NCI-H2107 (cell line): ENCODE measurements at places on chromosomes 3 and 15.

GRCh38 chr3:50819882-50820281, 145.2 kb downstream of the DOCK3 start:
- no peak for DNase-seq

DNA sequence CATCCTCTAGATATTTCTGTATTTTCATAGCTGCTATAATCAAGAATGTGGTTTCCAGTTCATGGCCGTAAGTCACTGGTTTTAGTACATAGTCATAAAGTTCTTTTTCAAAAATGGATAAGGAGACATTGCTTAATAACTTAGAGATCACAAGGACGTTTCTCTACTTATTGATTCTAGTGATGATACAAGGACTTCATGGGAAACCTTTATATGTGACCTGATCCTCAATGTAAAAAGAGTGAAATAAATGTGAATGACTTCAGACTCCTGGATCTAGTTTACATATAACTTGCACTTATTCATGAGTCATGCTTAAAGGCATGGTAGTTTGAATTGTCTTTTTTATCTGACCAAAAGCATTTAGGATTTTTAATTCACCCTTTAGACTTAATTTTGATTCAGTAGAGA, 35.2 kb downstream of the TSC22D2 start:
- DNase-seq, result no peak

DNA sequence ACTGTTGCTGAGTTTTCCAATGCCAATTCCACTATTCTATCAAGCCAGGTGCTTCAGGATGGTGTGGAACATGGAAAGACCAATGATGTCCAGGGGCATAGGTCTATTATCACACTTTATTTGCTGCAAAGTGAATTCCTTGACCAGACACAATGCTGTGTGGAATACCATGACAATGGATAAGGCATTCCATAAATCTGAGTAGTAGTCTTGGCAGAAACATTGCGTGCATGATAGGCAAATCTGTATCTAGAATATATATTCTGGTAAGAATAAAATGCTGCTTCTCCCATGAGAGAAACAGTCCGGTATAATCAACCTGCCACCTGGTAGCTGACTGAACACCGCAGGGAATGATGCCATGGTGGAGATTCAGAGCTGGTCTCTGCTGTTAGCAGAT, 70.0 kb upstream of the ALDH1A3 start:
- no peak for DNase-seq

DNA sequence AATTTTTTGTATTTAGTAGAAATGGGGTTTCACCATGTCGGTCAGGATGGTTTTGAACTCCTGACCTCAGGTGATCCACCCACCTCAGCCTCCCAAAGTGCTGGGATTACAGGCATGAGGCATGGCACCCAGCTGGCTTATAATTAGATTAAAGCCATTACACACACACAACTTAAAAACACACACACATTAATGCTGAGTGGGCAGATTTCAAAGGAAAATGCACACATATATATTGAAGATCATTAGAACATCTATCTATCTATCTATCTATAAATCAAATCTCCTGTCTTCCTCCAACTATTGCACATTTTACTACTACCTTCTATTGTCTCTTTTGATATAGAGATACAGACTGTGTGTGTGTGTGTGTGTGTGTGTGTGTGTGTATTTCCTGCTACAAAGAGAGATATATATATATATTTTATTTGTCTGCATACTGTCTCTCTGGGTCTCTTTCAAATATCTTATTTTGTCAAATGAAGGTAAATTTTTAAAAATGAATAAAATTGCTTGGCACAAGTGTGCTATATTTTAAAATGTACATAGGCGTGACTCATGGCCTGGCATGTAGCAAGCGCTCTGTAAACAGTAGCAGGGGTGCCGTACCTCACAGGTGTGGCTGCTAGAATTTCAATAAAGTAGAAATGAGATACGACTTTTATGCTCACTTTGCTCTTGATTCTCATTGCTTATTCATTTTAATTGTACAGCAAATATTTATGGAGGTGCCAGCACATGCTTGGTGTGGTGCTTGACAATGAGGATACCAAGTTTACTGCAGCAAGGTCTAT, 655.8 kb downstream of the AGBL1 start:
- no peak for DNase-seq

GRCh38 chr3:65676580-65676979, 362.1 kb downstream of the MAGI1 start:
- no peak for DNase-seq

- DNase-seq, result no peak
Measured at GRCh38 chr3:23711916-23712494, 93.8 kb upstream of the UBE2E1 start.

DNA sequence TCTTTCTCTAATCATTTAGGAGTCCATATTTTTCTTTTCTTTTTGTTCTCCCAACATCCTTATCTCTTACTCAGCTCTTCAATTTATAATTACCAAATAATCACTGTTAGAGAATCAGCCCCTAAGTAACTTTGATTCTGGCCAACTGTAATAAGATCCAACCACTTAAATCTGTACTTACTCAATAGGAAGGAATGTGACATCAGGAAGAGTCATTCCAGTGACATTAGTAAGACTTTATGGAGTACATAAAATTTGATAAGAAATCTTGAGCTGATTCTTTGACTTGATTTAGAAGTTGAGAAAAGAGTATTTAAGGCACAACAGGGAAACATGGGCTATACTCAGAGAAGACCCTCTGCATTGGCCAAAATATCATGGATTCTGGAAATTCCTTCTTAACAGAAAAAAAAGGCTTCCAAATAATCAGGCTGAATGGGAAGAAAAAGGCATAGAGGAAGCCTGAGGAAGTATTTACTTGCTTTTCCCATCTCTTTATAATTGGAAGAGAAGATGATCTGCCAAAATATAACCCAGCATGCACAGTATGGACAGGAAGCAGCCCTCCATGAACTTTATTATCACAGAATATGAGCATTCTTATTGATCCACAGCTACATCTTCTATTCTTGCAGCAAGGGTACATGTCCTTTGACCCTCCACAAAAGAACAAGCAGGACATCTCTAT, 289.7 kb upstream of the TPRG1 start:
- no peak for DNase-seq

DNA sequence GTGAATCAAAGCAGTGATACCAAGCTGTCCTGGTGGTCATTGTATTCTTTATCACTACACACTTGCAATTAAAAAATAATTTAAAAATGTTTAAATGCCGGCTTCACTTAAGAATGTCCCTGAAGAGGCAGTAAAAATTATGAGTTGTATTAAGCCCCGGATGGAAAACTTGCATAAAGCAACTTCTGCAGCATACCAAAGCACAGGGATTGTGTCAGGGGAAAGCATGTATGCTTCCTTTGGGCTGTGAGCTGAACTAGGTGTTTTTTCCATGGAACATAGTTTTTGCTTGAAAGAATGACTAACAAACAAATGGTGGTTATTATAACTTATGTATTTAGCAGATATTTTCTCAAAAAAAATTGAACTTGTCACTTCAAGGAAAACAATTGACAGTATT, 143.1 kb downstream of the ARNT2 start:
- DNase-seq, result no peak

GRCh38 chr15:83208367-83208661, 691 bp upstream of the HDGFL3 start:
- DNase-seq, result no peak

DNA sequence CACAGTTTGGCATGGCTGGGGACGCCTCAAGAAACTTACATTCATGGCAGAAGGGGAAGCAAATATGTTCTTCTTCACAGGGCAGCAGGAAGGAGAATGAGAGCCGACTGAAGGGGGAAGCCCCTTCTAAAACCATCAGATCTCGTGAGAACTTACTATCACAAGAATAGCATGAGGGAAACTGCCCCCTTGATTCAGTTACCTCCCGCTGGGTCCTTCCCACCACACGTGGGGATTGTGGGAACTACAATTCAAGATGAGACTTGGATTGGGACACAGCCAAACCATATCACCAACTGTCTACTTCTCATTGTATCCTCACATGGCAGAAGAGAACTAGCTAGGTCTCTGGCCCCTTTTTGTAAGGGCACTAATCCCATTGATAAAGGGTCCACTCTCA, 30.5 kb downstream of the CCDC32 start:
- no peak for DNase-seq

DNA sequence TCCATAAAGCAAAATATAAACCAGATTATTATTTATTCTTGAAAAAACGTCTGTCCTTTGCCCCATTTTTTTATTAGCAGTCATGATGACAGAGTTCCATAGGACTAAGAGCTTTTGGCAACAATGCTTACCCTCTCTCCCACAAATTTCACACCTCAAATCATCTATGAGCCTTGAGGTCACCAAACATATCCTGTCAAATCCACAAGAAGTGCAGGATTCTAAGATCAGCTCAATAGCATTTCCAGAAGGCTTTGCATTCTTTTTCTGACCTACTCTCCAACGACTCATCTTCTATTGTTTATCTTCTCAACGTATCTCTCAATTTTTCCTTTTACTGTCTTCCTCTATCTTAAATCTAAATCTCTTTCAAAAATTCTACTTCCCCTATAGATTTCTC, 619.1 kb upstream of the BCHE start:
- no peak for DNase-seq

DNA sequence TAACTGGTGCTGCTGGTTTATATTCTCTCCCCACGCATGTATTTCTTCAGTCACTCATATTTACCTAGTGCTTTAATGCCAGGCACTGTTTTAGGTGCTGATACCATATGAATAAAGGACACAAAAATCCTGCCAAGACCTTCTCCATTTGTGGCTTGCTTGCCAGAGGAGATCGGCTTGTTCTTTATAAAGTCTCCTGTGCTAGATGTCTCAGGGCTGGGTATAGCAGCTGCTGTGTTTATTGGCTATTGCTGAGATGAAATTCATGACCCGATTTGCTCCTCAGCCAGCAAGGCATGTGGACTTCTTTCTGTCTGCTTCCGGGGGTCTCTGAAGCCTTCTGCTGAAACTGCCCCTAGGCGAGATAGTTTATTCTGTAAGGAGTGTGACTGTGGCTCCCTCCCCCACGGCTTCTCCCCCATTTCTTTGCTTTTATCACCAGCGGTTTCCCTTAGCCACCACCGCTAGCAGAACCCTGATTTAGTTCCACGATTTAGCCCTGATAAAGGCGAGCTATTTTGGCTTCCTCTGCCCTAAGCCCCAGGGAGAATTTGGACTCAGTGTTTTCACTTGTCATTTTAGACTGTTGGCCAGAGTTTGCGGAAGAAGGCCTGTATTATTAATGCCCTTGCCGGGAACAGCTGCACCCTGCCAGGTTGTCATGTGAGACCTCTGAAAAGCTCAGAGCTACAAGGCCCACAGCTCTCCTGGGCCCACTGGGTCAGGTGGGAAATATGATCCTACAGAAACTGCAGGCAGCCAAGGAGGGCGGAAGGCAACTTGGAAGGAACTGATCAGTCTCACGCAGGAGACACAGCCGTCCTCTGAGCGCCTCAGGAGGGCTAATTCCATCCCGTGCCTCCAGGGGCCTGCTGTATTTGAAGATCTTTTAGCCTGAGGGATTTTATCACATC, 46.8 kb downstream of the ST6GAL1 start:
- DNase-seq, result peak; percentile 96

DNA sequence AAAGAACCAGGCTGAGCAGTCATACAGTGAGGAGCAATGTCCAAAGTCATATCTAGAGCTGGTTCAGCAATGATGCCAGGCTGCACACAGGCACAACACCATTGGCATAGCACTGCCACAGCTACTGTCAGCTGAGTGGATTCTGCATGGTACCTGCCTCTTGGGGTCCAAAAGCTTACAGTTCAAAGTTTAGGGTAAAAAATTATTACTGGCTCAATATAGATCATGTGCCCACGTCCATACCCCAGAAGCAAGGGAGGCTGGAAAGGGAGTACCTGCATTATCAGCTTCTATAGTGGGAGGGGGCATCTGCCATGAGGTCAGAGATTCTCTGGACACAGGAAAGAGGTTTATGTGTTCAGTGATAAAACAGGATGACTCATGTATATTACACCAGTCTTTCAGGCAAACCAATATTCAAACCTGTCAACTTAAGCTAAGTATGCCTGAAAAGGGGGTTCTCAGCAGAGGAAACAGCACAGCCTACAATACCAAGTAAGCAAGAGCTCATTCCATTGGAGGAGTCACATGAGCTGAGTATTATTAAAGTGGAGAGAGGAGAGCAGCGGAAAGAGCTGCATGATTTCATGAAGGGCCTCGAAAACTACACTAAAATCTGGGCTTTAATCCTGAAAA, 99.0 kb downstream of the ANO10 start:
- DNase-seq, result no peak

DNA sequence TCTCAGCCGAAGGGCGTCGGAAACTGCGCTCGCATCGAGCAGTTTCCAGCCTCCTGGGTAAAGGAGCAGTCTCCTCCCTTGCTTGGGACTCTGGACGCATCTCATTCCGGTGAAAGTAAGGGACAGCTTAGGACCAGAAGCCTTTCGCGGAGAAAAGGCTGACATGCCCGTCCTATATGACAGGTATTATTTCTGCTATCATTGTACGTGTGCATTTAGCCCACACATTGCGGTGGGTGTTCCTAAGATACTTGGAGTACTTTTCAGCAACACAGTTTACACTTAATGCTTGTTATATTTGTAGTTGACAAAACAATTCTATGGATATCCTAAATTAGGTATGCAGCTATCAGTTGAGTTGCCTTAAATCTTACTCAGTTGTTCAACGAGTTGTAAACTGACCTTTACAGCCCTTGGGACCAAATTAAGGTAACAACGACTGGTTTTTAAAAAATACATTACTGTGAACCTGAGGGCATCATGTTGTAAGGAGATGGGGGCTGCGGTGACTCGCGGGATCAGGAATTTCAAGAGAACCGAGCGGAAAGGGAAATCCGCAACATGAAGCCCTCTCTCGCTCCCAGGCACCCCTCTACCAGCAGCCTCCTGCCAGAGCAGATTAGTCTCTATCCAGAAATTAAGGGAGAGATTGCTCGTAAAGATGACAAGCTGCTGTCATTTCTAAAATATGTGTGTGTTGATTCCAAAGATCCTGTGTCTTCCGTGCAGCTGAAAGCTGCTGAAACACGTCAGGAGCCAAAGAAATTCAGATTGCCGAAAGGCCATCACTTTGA, 632 bp upstream of the COPS2 start:
- no peak for DNase-seq

DNA sequence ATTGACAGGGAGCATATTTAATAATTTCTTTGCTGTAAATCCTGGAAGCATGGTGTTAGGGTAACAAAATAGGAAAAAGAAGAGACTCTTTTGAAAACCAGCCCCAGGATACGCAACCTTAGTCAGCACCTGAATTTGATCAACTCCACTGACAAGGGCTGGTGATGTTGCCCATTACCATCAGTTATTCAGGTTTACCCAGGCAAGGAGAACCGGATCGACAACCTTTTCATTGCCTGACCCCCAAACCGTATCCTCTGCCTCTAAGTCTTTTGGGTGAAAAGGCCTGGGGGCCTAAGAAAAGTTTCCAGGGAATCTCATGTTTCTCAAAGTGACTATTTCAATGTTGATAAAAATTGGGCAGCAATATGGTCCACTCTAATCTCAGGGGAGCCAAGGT, 313.3 kb downstream of the KBTBD8 start:
- no peak for DNase-seq

DNA sequence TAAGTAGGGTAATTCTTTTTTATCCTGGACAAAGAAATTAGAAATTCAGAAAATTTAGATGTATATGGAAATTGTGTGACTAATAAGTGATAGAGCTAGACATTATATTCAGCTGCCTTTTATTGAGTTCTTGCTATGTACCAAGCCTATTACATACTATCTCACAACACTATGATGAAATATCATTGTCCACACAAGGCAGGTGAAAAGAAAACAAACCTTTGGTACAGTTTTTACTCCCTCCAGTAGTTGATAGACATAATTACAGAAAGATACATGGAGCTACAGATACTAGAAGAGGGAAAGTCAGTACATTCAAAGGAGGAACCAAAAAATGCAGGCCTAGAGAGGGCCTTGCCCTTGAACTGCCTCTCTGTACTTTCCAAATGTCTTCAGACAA, 4.8 kb downstream of the IQCH start:
- no peak for DNase-seq
